ENCODE measurements at places on chromosomes 5 and 9.
A peak's percentile ranks its signal among the peaks of the same experiment; 100 is the strongest.

DNA sequence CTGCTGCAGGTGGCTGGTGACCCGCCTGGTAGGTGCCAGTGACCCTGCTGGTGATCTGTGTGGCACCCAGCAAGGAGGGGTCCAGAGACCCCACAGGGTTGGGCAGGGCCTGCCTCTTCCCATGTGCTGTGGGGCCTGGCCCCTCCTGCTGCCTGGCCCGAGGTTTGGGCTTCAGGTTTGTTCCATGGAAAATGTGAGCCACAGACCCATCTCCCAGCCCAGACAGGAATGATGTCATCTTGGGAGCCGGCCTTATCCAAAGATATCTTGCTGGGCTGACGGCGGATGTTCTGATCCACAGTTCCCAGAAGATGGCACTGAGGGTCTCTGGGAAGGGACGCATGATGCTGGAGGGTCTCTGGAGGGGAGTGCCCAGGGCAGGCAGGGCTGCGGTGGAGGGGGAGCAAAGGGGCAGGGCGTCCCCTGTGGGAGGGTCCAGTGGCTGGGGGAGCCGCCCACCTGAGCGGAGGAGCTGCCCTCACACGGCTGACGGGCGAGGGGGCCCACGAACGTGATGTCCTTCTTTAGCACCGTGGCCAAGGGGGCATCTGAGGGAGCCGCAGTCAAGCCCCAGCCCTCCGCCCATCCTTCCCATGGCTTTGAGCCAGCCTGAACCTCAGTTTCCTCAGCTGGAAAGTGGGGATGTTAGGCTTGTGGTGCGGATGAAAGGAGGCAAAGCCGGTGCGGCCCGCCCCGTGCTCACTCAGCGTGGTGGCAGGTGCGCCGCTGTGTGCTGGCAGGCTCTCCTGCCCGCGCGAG is 68.1 kb downstream of the COL5A1 start:
- DNase-seq, result no peak

GRCh38 chr5:134844252-134844651 is 1.5 kb upstream of the C5orf24 start:
- no peak for DNase-seq

DNA sequence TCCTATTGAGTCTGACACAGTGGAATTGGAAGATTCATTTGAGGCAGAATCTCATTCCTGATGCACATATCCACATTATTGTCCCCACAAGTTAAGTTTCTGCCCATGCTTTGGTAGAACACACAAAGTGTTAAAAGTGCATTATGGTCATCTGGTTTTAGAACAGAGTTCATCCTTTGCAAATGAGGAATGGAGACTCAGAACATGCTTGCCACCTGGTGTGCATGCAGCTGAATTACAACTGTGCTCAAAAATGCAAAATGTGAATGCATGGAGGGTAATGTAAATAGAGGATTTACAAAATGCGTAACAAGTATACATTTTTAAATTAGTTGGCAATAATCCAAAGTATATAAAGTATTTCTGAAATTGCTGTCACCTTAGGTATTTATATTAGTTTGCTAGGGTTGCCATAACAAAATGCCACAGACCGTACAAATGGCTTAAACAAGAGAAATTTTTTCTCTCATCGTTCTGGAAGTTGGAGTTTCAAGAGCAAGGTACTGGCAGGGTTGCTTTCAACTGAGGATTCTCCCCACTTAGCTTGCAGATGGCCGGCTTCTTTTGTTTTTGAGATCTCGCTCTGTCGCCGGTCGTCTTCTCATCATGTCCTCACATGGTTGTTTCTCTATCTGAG is 671.1 kb downstream of the TAF11L14 start:
- DNase-seq, result peak; percentile 16

DNA sequence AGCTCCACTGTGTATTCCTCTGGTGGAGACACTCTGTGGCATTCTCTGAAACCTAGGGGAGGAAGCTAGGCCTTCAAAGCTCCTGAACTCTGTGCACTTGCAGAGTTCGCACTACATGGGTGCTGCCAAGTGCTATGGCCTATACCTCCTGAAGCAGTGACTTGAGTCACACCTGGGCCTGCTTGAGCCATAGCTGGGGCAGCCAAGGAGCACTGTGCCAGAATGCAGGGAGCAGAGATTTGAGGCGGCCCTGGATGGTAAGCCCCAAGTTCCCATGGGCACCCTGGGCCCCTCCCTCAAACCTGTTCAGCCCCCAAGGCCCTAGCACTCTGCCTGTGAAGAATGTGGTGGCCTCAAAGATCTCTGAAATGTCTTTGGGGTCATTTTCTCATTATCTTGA is 212.9 kb downstream of the SPATA31A6 start:
- no peak for DNase-seq

GRCh38 chr9:13140843-13141592 is 138.5 kb downstream of the MPDZ start:
- DNase-seq, result no peak

- DNase-seq, result no peak
Measured at GRCh38 chr9:127426756-127427155, 2.6 kb downstream of the ZNF79 start.

- no peak for DNase-seq
Measured at GRCh38 chr9:136846376-136847087, 2.7 kb upstream of the PHPT1 start.

DNA sequence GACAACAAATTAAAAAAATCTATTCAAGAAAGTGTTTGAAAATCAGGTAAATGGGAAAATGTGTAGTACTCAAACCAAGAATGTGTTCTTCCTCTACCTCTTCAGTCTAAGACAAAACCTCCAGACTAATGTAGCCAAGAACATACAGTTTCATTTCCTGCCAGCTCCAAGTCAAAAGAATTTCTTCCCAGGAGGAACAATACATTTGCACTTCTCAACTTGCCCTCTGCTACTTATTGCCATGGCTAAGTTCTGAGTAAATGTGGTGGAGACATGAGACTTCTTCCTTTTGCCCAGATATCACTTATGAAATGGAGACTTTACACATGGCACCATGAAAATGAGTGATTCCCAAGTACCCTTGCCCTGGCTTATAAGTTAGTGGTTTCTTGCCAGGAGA is 2112.2 kb upstream of the C9orf72 start:
- DNase-seq, result no peak

GRCh38 chr5:107794741-107795140 is 124.0 kb upstream of the EFNA5 start:
- DNase-seq, result no peak

- no peak for DNase-seq
Measured at GRCh38 chr5:175471628-175472027, 6.7 kb upstream of the SFXN1 start.

GRCh38 chr5:150361301-150361700 is 3.8 kb downstream of the TCOF1 start:
- peak; percentile 51 for DNase-seq

DNA sequence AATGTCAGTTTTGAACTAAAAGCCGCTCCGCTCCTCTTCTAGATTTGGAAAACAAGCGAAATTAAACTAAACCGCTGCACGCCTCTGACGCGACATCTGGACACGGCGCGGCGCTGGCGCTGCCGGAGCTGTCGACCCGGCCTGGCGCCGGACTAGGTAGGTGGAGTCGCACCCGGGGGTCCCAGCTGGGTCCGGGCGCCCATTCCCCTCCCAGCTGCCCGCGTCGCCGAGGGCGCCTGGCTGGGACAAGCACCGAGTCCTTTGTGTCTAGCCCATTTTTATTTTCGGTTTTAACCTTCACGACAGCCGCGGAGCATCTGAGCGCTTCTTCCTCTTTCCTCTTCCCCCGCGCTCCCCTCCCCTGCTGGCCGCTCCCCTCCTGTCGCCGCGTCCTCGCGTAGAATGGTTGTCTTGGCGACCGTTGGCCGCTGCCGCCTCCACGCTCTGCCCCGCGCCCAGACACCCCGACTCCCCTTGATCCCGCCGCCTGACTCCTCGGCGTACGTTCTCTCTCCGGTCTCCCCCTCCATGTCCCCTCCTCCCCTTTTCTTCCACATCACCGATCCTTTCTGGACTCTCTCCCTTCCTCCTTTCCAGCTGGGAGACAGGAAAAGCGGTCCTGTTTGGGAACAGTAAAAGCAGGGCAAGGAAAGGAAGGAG is 545 bp downstream of the CDKN2B-AS1 start:
- peak; percentile 80 for DNase-seq

GRCh38 chr9:131090025-131090787 is 6.1 kb upstream of the AIF1L start:
- DNase-seq, result no peak

GRCh38 chr9:73893230-73893629 is 603.9 kb upstream of the RORB start:
- DNase-seq, result no peak
